ENCODE measurements at places on chromosomes 3 and 15.

- DNase-seq, result peak; percentile 89
Measured at GRCh38 chr3:52897130-52898122, at the start of gene STIMATE. STIMATE (minus strand) TSS chr3:52897548; CDS start chr3:52897450, 98 bp downstream.

- no peak for DNase-seq
Measured at GRCh38 chr15:29403772-29404171, 134.2 kb upstream of the NSMCE3 start.

- no peak for DNase-seq
Measured at GRCh38 chr3:117411971-117412370, 702.4 kb downstream of the TUSC7 start.

DNA sequence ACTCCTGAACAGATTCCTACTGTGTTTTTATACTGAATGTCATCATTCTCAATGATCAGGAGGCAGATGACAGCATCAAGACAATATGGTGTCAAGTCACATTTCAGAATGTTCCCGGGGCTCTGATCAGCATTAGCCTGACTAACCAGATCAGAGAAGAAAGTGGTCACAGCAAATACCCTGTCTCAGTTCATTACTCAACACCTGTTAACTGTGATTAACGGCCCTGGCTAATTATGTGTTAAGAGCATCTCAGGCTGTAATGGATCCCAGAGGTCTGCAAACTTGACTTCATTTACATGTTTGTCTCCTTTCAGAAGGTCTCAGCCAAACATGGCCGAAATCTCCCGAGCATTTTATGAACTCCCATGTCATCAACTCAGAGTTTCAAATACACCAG lies 833.7 kb downstream of the FHIT start:
- DNase-seq, result no peak

- DNase-seq, result no peak
Measured at GRCh38 chr3:186169379-186169778, 60.5 kb upstream of the ETV5 start.

- no peak for DNase-seq
Measured at GRCh38 chr15:47398594-47398993, 318.7 kb upstream of the SEMA6D start.

DNA sequence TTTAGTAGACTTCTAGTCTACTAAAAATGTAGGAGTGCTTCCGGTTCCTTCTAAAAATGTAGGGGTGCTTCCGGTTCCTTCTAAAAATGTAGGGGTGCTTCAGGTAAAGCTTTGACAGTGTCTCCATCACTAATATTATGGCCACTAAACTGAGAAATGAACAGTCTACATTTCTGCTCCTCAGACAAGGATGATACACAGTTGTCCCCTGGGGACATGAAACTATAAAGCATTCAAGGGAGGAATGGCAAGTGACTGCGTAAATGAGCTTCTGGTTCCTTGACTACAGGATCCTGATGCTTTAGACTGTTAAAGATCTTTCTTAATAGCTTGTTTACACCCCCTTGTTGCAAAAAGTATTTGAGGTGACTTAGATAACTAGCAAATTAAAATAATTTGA lies 53.9 kb upstream of the SLC9A9 start:
- DNase-seq, result no peak

DNA sequence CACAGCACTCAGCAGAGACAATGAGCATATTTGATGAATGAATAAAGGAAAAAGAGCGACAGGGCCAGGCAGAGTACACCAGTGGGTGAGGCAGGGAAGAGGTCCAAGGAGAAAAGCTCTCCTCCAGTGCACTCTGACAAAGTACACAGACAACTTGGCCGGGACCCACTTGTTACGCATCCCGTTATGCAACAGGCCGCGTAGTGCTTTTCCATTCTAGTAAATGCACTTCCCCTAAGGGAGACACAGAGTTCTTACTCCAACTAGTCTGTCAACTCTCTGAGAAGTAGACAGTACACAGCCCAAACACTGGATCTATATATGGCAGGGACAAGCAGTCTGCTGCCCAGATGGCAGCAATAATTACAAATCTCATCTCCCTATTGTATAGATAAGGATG lies 18.5 kb downstream of the LARP6 start:
- no peak for DNase-seq

- DNase-seq, result peak; percentile 86
Measured at GRCh38 chr3:141303481-141304223, 64.7 kb upstream of the ZBTB38 start.

GRCh38 chr3:146166826-146167225 lies 5.8 kb upstream of the PLOD2 start:
- no peak for DNase-seq

DNA sequence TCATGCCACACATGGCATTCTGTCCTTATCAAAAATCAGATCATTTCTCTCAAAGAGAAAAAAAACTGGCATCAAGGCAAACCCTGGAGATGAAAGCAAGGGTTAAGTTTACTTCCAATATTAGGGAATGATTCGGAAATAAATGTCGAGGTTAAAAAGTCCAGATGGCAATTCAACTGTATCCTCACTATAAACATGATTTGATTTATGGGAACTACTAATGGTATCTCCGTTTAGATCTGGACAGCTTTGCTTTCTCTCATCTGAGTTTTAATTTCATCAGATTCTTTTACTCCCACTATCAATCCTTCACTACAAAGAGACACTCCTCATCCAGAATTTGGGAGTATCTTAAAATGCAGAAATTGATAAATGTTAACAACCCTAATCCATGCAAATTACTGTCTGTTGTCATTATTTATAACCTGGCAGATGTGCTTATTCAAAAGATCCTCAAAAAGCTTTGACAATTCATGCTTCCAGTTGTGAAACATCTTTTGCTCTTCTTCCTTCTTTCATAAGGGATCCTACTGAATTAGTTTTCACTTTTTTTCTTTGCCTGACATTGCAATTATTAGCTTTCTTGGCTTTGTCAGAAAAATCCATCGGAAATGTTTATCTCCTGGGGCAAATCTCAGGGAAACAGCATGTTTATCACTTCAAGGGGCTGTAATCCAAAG lies 903.2 kb downstream of the MCTP2 start:
- no peak for DNase-seq

DNA sequence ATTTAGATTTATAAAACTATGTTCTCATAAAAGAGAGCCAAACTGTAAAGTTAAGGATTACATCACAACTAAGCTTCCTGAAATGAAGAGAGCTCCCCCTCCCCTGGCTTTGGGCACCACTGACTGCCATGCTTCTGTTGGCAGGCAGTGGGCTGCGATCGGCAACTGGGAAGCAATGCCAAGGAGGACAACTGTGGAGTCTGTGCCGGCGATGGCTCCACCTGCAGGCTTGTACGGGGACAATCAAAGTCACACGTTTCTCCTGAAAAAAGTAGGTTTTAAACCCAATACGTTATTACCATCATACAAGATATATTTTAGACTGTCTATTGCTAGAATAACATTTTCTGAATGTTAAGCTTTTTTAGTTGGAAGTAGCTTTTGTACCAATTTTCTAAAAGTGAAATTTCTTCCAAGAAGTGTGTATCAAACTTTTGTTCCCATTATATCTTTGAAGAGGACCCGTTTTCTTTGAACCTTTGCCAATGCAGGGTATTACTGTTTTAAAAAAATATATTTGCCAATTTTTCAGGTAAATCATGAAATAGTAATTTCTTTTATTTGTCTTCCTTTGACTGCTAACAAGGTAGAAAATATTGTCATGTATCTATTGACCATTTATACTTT lies 184.1 kb downstream of the ADAMTSL3 start:
- no peak for DNase-seq

DNA sequence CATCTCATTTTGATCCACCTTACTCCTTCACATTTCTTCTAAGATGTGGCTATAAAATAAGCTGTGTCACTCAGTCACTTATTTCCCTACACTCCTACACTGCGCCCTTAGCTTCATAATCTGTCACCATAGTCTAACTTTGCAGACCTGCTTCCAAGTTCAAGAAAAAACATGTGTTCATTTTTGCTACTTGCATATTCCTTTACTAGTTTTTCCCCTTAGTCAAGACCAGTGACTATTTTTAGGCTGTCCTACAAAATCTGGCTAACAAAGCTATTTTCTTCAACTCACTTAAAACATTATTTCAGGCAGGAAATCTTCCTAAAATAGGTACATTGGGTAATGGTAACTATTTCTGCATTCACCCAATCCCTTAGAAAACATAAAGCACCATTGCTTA lies 272.5 kb downstream of the TBC1D5 start:
- no peak for DNase-seq

- DNase-seq, result no peak
Measured at GRCh38 chr15:44222478-44222877, 27.4 kb upstream of the FRMD5 start.

GRCh38 chr3:145939431-145939830 lies 221.6 kb downstream of the PLOD2 start:
- no peak for DNase-seq

DNA sequence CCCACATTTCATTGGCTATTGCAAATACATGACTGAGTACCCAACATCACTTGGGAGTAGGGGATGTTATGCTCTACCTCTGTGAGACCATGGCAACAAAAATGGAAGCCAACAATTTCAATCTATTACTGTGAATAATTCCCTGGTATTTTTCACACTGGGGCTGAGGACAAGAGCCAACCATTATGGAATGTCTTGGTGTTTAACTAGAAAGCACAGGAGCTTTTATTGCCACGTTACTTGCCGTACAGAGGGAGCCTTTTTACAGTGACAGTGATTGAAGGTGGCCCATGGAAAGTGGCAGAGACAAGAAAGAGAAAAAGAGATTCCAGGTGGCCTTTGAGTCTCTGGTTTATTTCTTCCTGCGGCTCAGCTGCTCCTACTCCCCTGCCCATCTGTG lies 105.7 kb upstream of the TBC1D5 start:
- DNase-seq, result no peak

Measured in CD4-positive, alpha-beta T cell treated with Interleukin-2 at 100 ng/mL for 4 hours (primary cell).